ENCODE measurements at places on chromosomes 13 and 19.

- DNase-seq, result no peak
These were observed 306.5 kb downstream of the DLEU7 start for GRCh38 chr13:50537029-50537428.

DNA sequence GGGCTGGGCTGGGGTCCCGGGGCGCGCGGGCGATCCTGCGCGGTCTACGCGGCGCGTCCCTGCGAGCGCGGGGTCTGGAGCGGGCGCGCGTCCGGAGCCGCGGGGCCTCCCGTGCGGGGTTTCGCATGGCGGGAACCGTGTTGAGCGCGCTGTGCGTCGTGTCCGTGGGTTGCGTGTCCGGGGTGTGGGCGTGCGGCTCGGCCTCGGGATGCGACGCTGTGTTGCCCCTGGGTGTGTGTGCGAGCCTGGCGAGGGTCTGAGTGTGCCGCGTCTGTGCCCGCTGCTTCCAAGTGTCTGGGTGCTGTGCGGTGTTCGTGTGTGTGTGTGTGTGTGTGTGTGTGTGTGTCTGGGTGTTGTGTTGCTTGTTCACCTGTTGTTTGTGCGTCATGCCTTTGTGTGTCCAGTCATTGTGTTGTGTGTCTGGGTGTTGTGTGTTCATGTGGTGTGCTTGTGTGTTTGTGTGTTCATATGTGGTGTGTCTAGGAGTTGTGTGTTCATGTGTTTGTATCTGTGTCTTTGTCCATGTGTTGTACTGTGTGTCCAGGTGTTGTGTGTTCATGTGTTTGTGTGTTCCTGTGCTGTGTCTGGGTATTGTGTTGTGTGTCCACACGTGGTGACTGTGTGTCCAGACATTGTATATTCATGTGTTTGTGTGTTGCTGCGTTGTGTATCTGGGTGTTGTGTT is 552 bp downstream of the PLK5 start:
- no peak for DNase-seq

DNA sequence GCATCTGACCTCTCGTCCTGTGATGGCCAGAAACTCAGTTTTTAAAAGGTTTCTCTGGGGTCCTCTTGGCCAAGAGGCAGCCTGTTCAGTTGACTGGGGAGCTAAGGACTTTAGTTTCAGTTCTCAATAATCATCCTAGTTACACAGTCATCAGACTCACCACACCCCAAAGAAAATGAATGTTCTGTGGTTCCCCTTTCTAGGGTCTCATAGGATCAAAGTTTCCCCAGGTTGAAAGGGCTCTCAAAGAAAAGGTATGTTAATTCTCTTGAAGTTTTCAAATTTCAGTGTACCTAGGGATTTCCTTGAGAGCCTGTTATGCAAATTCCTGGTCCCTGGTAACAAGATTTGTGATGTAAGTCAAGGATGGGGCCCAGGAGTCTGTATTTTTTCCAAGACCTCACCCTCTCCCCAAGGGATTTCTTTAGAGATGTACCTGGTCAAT is 94.9 kb downstream of the FAM216B start:
- DNase-seq, result no peak

DNA sequence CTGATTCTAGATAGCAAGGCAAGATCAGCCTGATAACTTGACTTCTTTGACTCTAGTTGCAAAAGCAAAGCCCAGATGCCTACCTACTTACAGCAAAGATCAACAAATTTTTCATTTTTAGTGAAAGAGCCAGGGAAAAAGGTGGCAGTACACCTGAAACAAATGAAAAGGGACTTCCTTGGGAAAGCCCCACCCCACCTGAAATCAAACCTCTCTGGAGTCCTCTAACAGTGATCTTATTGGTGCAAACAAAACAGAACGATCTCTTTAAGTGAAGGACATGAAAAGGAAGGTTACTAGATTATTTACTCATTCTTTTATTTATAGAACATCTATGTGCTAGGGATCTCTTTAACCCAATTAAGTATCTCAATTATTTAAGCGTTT is 507 bp upstream of the LCP1 start:
- DNase-seq, result no peak

DNA sequence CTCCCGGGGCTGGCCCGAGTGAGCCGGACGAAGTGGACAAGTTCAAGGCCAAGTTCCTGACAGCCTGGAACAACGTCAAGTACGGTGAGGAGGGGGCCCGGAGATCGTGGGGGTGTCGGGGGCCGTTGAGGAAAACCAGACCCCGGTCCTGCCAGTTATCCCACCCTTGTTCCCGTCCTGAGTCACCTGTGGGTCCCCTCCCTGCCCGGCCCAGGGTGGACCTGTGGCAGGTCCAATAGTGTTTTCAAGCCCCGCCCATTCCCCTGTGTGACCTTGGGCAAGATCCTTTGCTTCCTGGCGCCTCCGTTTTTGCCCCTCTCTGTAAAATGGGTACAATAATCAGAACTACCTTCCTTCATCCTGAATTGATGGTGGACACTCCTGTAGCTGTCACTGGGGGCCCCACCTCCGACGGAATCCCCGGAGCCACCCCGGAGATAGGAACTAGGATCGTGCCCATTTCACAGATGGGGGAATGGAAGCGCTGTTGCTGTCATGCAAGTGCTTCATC is 593 bp downstream of the ATG4D start:
- DNase-seq, result peak; percentile 74

GRCh38 chr13:64765636-64766035 is 2464.5 kb downstream of the PCDH9 start:
- no peak for DNase-seq

GRCh38 chr19:12796146-12797071 is 5.1 kb downstream of the JUNB start:
- DNase-seq, result peak; percentile 82

GRCh38 chr13:91355099-91355825 is 7.8 kb downstream of the MIR17HG start:
- DNase-seq, result no peak

DNA sequence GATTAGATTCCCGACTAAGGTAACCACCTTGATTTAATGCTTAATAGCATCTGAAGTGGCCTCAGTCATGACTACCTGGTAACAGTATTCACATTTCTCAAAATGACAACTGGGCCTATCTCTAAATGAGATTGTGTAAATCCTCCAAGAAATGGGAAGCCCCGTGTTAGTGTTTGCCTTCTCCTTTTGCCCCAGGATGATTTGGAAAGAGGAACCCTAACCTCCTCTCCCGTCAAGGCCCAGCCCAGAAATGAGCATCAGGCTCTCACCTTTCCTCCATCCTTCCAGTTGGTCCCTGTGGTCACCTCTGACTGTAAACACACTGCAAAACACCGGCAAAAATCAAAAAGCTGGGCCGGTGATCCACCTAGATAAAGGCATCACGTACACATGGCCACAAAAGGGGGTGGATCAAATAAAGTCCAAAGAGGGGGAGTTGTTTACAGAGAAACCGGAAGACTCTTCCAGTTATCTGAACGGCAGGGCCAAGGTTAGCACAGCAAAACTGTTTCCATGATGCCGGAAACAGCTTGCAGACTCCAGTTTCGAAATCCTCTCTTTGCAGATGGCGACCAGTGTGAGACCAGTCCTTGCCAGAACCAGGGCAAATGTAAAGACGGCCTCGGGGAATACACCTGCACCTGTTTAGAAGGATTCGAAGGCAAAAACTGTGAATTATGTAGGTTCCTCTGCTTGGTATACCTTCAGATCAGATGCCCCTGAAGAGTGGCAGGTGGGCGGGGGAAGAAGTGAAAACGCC is 16.4 kb downstream of the F10 start:
- DNase-seq, result no peak

DNA sequence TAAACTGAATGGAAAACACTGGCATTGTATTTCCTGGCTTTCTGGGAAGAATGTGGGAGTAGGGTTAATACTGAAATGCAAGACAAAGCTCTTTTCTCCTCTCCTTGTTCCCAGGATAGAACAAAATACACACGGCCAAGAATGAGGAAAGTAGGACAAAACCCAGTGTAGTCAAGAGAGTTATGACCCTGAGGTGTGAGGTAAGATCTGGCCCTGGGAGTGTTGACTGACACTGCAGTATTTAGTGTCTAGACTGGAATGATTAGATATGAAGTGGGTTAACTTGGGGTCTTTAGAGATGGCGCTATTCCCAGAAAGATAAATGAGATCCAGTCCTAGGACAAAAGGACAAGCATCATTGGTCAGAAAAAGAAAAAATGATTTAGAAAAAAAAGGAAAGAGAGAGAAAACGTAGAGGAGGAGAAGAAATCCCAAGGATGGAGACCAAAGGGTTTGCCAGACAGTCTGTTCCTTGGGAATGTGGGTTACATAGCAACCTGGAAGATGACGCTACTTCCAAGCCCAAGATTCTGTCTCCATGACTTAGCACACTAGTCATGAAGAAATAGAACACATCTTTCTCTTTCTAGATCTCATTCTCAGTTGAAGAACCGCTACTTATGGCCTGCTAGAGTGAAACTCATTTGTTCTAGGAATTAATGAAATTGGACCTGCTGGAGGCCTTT is 543.6 kb upstream of the GPC6 start:
- no peak for DNase-seq

GRCh38 chr13:50955798-50956197 is 46.2 kb downstream of the RNASEH2B start:
- no peak for DNase-seq

DNA sequence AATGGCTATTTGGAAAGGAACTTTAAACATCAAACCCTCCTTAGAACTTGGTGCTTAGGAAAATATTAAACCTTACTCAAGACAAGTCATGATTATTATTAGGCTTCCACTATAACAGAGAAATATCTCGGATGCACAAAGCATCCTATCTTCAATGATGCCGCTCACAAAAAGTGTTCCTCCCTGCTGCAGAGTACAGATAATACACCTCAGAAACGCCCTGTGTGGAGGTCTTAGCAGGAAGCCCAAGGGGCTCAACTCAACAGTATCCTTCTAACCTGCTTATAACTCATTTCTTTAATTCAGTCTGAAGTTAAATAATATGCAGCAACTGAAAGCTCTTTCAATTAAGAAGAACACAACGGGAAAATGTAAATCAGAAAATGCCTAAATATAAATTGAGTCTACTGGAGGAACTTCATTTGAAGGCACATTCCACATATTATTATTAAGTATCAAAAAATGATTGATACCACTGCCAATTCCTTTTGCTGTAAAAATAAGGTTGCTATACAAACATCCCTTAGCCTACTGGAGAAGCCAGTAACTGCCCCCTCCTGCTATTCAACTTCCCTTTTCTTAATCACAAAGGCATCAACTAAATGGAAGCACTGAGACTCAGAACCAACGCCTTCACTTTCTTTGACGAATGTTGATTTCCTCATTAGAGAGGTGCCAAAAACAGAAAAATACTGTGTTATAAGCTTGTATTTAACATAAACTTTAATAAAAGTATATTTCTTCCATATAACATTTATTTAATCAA is 12.0 kb downstream of the ELF1 start:
- no peak for DNase-seq

- DNase-seq, result peak; percentile 15
These were observed 16.3 kb downstream of the MYO9B start for GRCh38 chr19:17091758-17092333.

DNA sequence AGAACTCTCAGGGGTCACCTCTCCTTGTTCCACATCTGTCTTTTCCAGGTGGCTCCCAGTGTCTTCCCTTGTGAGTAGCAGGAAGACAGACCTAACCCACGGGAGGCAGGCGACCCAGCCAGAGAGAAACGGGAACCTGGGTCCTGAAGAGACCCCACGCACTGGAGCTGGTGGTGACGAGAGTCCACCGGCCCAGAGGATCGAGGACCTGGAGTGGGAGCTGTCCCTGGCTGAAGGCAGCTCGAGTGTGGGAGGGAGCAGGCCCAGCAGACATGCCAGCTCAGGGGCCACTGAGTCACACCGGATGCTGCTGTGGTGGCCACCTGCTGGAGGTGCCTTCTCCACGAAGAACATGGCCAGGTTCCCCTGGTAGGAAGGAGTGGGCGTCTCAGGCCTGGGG is 66.5 kb upstream of the ATP12A start:
- DNase-seq, result no peak

- DNase-seq, result peak; percentile 24
These were observed 2.9 kb upstream of the PCDH8 start for GRCh38 chr13:52851137-52851962.

DNA sequence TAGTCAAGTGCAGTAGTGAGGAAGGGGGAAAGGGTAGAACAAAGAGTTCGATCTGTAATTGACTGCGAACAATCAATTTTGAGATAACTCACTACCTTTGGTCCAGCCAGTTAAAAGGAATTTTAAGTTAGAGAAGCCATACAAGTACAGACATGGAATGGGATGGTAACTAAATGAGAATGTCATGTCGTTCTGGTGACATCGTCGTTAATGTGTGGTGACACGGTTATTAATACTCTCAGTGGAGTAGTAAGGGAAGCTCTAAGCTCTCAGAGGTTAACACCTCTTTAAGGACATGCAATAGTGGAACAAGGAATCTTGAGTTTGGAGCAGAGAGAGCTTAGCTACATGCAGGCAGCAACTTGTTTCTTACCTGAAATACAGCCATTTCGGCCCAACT is 154.9 kb upstream of the KLF12 start:
- no peak for DNase-seq

- DNase-seq, result no peak
These were observed 431.0 kb upstream of the HTR2A start for GRCh38 chr13:47327861-47328260.

DNA sequence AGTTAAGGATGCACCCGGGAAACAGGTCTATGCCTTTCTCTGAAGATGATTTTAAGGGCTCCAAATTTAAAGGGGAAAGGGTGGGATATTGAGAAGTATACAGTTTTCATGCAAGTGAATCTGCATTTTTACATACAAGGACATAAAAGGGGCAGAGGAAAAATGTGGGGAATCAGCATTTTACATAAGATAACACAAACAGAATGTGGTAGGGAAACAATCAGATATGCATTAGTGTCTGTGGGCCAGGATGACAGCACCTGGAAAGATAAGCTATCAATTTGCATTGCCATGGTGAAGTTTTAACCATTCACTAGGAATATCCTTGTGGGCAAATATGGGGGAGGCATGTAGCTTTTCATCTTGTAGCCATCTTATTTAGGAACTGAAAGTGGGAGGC is 24.1 kb downstream of the IGFL3 start:
- no peak for DNase-seq

DNA sequence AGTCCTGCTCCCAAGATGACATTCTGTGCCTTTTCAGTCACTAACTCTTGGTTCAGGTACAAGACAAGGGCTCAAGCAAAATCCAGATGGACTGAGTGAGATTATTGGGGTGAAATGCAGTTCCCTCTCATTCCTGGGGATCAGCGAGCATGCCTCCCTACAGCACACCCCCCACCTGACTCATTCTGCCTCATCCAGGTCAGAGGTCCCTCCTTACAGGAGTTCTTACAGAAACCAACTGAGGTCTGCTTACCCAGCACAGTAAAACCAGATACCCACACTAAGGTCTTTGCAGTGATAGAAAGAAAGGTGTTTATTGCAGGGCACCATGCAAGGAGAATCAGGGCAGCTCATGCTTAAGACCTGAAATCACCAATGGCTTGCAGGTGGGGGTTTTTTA is 21.6 kb upstream of the MRI1 start:
- no peak for DNase-seq

- no peak for DNase-seq
These were observed 13.9 kb upstream of the OVOL3 start for GRCh38 chr19:36097036-36097435.
